ENCODE measurements at places on chromosomes 11 and 22. TPM values are rescaled to one million over a fixed set of nuclear protein-coding genes. Genes with fewer than 3 reads are reported as not detected.

Gene GRAMD1B
- total RNA-seq: 166 TPM

Gene MOV10L1
- total RNA-seq: not detected

Gene GAL
- total RNA-seq: 1.0 TPM

Gene NXPE4
- not detected for total RNA-seq

Gene MTA2
- 215 TPM for total RNA-seq

Gene CXCR5
- total RNA-seq: 8.1 TPM

Gene ANO3
- not detected for total RNA-seq

Gene PGA5
- not detected for total RNA-seq

Measured in activated T-helper 2 cell treated with anti-CD3 and anti-CD28 coated beads, Interferon-gamma antibody, Interleukin-2, Interleukin-4, amounts not matched to agents 10 μg/mL and 5 μg/mL and 100 μg/mL, durations not matched to agents 14 hours and 24 hours and 36 hours (primary cell).